Fibroblast of the aortic adventitia (primary cell): ENCODE measurements at places on chromosomes 11 and 22. TPM values are rescaled to one million over a fixed set of nuclear protein-coding genes. Genes with fewer than 3 reads are reported as not detected.

Gene CCDC188
- 0.45 TPM in 1 of 2 replicates, not detected in the other for total RNA-seq

Gene FAM181B
- 0.25 TPM in 1 of 2 replicates, not detected in the other for total RNA-seq

Gene RTN4R
- 0.09 TPM in 1 of 2 replicates, not detected in the other for total RNA-seq

Gene KDM4D
- 0.08 and 1.1 TPM in 2 replicates for total RNA-seq

Gene OR5P2
- not detected in 2 replicates for total RNA-seq

Gene ABTB2
- 0.82 and 1.7 TPM in 2 replicates for total RNA-seq

Gene KRTAP5-10
- total RNA-seq, result not detected in 2 replicates

Gene RBMXL2
- not detected in 2 replicates for total RNA-seq

Gene SLC5A1
- total RNA-seq, result under 0.01 and 0.25 TPM in 2 replicates

Gene RAB36
- 3.5 and 4.6 TPM in 2 replicates for total RNA-seq

Gene CDHR5
- total RNA-seq, result not detected in 2 replicates

Gene DGCR2
- 29.2 and 42.7 TPM in 2 replicates for total RNA-seq

Gene GRAMD1B
- total RNA-seq, result 3.1 and 11.0 TPM in 2 replicates

Gene UQCC3
- total RNA-seq, result 6.8 and 31.3 TPM in 2 replicates

Gene C22orf42
- not detected in 2 replicates for total RNA-seq

Gene APOL5
- total RNA-seq, result not detected in 2 replicates

Gene UPK3A
- total RNA-seq, result not detected in 2 replicates

Gene TMEM191C
- total RNA-seq, result 0.08 and 0.45 TPM in 2 replicates

Gene TMPRSS6
- not detected in 2 replicates for total RNA-seq

Gene FGF19
- not detected in 2 replicates for total RNA-seq

Gene FKBP2
- 34.3 and 60.3 TPM in 2 replicates for total RNA-seq

Gene STX5
- total RNA-seq, result 20.4 and 42.8 TPM in 2 replicates

Gene OR4C6
- total RNA-seq, result not detected in 2 replicates

Gene IGSF22
- total RNA-seq, result not detected in 2 replicates

Gene OR5L1
- not detected in 2 replicates for total RNA-seq

Gene LRP4
- 4.7 and 9.7 TPM in 2 replicates for total RNA-seq

Gene A4GALT
- total RNA-seq, result 18.2 and 22.2 TPM in 2 replicates

Gene FREY1
- total RNA-seq, result 1.6 TPM in 1 of 2 replicates, not detected in the other

Gene PRG3
- total RNA-seq, result not detected in 2 replicates

Gene NEU3
- 2.9 and 5.2 TPM in 2 replicates for total RNA-seq

Gene KIRREL3
- total RNA-seq, result 0.08 and 0.45 TPM in 2 replicates

Gene VSIG2
- total RNA-seq, result not detected in 2 replicates

Gene ADSL
- 84.8 and 107 TPM in 2 replicates for total RNA-seq

Gene PDGFD
- total RNA-seq, result 32.4 and 37.4 TPM in 2 replicates

Gene AGBL2
- 0.90 and 1.4 TPM in 2 replicates for total RNA-seq

Gene JHY
- total RNA-seq, result 5.2 and 9.3 TPM in 2 replicates

Gene LAYN
- 34.2 and 48.7 TPM in 2 replicates for total RNA-seq

Gene PLEKHB1
- 1.1 and 1.9 TPM in 2 replicates for total RNA-seq

Gene OR52E8
- not detected in 2 replicates for total RNA-seq

Gene CEND1
- total RNA-seq, result 0.65 and 1.2 TPM in 2 replicates

Gene NFAM1
- total RNA-seq, result not detected in 2 replicates

Gene NCAPD3
- total RNA-seq, result 10.8 and 29.7 TPM in 2 replicates

Gene RPS6KB2
- 19.7 and 35.6 TPM in 2 replicates for total RNA-seq

Gene PANX2
- 0.90 TPM in 2 replicates for total RNA-seq

Gene DDTL
- 0.81 and 1.8 TPM in 2 replicates for total RNA-seq

Gene HTATIP2
- 27.9 and 82.5 TPM in 2 replicates for total RNA-seq

Gene PNPLA3
- 2.9 and 4.5 TPM in 2 replicates for total RNA-seq

Gene RAC2
- 5.6 and 14.4 TPM in 2 replicates for total RNA-seq

Gene MYEOV
- total RNA-seq, result 7.0 TPM in 1 of 2 replicates, not detected in the other

Gene MOV10L1
- total RNA-seq, result 5.1 and 12.0 TPM in 2 replicates

Gene ACP2
- total RNA-seq, result 8.4 and 24.9 TPM in 2 replicates

Gene OR51B4
- 0.18 TPM in 1 of 2 replicates, not detected in the other for total RNA-seq

Gene KCTD14
- total RNA-seq, result 0.45 TPM in 1 of 2 replicates, not detected in the other

Gene YAP1
- 158 and 169 TPM in 2 replicates for total RNA-seq

Gene SLC22A6
- not detected in 2 replicates for total RNA-seq
